Stimulated activated CD4-positive, alpha-beta T cell treated with anti-CD3 and anti-CD28 coated beads, Interleukin-4, amount 100 ng/mL, for 48 hours (primary cell): ENCODE measurements at places on chromosomes 5 and 9.

GRCh38 chr9:15433661-15434060 lies 11.0 kb downstream of the SNAPC3 start:
- no peak for DNase-seq

DNA sequence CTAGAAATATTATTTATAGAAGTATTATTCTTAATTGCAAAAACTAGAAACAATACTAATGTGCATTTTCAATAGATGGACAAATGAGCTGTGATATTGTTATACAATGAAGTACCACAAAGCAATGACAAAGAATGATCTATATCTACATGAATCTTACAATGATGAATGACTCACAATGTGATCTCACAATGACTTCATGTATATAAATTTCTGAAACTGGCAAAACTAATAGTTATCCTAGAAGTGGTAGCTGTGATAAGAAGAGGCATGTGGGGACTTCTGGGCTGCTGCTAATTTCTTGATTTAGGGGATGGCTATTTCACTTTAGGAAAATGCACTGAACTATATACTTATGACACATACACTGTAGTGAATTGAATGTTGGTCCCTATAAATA lies 396.0 kb upstream of the ZNF608 start:
- DNase-seq: no peak

- DNase-seq: no peak
Observed at GRCh38 chr5:83401122-83401731, 70.3 kb upstream of the VCAN start.

GRCh38 chr9:127941062-127941960 lies 3.7 kb upstream of the DPM2 start:
- DNase-seq: no peak

DNA sequence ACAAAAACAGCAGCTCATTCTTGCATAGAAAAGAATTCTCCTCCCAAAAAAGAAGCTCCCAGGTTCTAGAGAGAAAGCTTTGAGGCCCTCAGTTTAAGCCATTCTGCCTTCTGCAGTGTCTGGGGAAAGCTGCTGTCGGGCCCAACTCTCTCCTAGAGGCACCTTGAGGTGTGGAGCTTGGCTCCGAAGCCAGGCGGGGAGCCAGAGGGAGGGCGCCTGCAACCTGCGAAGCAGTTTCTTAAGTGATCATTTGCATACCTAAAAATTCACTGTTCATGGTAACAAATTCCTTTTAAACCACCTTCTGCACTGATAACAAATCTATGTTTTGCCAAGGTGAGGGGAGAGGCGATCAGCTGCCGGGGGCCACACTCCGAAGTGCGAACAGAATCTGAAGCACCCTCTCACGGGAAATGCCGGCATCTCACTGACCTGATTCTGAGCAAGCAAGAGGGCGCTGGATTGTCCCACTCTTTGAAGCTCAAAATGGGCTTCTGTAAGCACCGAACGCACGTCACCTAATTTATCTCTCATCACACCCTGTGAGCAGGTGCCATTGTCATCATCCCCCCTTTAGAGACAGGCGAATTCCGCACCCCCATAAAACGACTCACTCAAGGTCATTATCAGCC lies 86.1 kb downstream of the GTF3C4 start:
- DNase-seq: no peak

GRCh38 chr5:141094481-141095262 lies at the start of gene PCDHB2:
TSS of gene PCDHB2 (plus strand) at chr5:141094615. CDS start at chr5:141094791, 176 bp downstream.
- DNase-seq: no peak

DNA sequence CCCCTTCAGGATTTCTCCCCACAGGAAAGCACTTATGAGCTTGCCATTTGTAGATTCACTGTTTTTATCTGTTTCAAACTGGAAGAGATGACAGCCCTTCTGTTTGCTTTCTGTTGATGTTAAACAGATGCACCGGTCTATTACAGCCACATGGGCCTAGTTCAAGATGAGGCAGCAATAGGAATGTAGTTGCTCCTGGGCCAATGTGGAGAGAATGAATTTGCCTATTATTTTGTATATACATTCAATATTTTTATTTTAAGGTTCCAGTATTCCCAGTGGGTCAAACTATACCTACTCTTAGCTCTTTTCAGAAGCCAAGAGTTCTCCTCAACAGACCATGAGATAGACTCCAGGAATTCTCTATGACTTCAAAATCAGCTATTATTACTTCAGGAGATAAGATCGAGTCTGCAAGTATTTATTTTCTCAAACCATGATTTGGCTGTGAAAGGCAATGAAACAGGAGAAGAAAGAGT lies 461.6 kb downstream of the RASEF start:
- DNase-seq: no peak

DNA sequence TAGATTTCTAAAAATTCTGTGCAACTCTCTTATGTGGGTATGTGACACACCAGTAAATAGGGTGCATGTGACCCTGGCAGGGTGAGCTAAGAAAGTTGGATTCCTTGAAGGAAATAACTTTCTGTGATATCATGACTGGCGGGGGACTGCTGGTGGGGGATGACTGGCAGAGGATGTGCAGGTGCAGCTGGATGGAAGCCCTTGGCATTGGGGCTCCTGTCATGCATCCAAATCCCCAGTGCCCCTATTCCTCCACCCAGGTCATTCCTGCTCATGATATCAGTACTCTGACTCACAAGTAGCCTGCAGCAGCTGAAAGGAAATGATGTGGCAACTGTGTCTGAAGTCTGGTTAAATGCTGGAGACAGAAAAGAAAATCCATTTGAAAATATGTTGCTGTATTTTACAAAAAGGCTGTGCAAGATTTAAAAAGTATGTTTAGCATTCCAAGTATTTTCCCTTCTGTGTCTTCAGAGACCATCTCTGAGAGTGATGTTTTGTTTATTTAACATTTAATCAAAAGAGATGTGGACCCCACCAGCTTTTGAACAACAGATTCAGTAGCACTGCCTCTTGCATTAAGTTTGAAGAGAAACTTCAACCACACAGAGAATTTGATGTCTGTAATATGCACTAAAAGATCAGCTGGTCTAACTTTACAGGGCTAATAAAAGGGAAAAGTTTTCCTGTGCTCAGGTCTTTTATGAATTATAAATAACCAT lies 17.9 kb upstream of the ZSWIM6 start:
- DNase-seq: no peak
